T-helper 1 cell treated with Interleukin-12 subunit alpha and Interleukin-12 subunit beta and Interleukin-4 antibody, amounts not matched to agents 30 ng/mL and 1 ng/mL, for 36 hours (primary cell): ENCODE measurements at places on chromosomes 2 and 18. TPM values are rescaled to one million over a fixed set of nuclear protein-coding genes. Genes with fewer than 3 reads are reported as not detected.

The RNF25 gene
- total RNA-seq: 23.8 and 26.9 TPM in 2 replicates

The LYPD1 gene
- not detected in 2 replicates for total RNA-seq

The SMYD1 gene
- not detected in 2 replicates for total RNA-seq

The CAPN14 gene
- 0.44 and 0.68 TPM in 2 replicates for total RNA-seq

The MEP1B gene
- 0.10 TPM in 1 of 2 replicates, not detected in the other for total RNA-seq

The DLX1 gene
- not detected in 2 replicates for total RNA-seq

The KIF1A gene
- 0.17 and 0.42 TPM in 2 replicates for total RNA-seq

The MAPK4 gene
- total RNA-seq: not detected in 2 replicates

The KCNS3 gene
- not detected in 2 replicates for total RNA-seq

The RNF152 gene
- total RNA-seq: 0.05 and 0.10 TPM in 2 replicates

The ATP9B gene
- total RNA-seq: 27.7 and 31.7 TPM in 2 replicates

The LOXHD1 gene
- 0.05 TPM in 1 of 2 replicates, not detected in the other for total RNA-seq

The SH3BP4 gene
- 0.07 and 0.12 TPM in 2 replicates for total RNA-seq

The GAL3ST2 gene
- not detected in 2 replicates for total RNA-seq

The THUMPD2 gene
- 13.3 and 15.9 TPM in 2 replicates for total RNA-seq

The DARS1 gene
- 109 and 114 TPM in 2 replicates for total RNA-seq

The REEP1 gene
- total RNA-seq: 0.10 and 0.12 TPM in 2 replicates

The ARHGAP28 gene
- not detected in 2 replicates for total RNA-seq

The ALPI gene
- not detected in 2 replicates for total RNA-seq
